ENCODE measurements at places on chromosomes 5 and 9. TPM values are rescaled to one million over a fixed set of nuclear protein-coding genes. Genes with fewer than 3 reads are reported as not detected.

Gene SLC6A3
- 2.6 TPM for polyA plus RNA-seq

Gene NKD2
- 11.7 TPM for polyA plus RNA-seq

Gene CNTRL
- 44.5 TPM for polyA plus RNA-seq

Gene ISL1
- polyA plus RNA-seq = not detected

Gene CACNA1B
- polyA plus RNA-seq = 0.31 TPM

All from left lung (tissue), 14 donors.